Lower lobe of right lung (tissue), 2 donors: ENCODE measurements at places on chromosomes 11 and 22. TPM values are rescaled to one million over a fixed set of nuclear protein-coding genes. Genes with fewer than 3 reads are reported as not detected.
A peak's percentile ranks its signal among the peaks of the same experiment; 100 is the strongest.

- DNase-seq, result no peak
Measured at GRCh38 chr11:36345084-36345511, 49.0 kb downstream of the PRR5L start.

DNA sequence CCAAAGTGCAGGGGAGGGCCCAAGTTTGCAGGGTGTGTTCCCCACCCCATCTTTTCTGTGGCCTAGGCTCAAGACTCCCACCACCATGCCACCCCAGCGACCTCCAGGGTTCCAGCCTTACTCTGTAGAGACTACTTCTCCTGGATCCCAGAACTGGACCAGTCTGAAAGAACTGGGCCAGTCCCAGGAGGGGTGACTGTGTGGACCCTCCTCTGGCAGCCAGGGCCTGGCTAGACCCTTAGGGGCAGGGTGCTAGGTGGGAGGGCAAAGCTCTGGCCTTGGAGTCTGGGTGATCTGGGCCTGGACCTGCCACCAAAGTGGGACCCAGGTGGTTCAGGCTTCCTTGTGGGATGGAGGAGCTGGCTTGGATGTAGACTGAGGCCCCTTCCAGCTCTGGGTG lies 41.8 kb upstream of the ACCSL start:
- no peak for DNase-seq

DNA sequence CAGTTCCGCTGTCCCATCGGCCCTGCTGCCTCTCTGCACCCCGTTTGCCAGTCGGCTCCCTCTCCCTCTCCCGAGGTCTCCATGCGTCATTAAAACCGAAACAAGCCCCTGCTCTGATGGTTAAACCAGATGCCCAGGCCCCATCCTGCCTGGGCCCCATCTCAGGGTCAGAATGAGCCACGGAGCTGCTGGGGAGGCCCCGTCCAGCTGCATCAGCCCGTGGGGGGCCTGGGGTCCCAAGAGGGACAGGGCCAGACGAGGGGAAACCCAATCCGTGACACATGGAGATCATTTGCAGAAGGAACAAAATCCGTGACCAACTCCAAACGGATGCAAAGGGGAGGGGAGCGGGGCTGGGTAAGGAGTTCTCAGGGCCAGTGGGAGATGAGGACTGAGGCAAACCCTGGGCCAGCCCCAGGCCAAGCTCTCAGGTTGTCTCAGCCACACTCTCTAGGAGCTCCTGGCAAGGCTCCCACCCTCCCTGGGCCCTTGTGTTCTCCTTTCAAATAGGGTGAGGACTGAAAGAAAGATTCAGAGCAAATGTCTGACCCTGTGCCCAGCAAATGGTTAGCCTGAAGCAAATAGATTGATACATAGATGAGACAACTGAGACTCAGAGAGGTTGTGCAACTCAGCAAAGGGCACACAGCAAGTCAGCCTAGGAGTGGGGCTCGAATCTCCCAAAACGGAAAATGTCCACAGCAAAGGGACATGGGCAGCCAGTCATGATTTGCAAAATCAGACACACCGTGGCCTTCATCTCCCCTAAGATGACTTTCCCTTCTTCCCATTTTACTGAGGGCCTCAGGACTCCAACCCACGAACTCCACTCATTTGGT lies 162.1 kb downstream of the MN1 start:
- DNase-seq, result no peak

GRCh38 chr11:121123496-121124069 lies 22.5 kb downstream of the TECTA start:
- no peak for DNase-seq

- DNase-seq, result no peak
Measured at GRCh38 chr11:109423466-109424190, 1.6 kb downstream of the C11orf87 start.

- no peak for DNase-seq
Measured at GRCh38 chr11:35938231-35938630, 5.6 kb upstream of the LDLRAD3 start.

GRCh38 chr11:105960252-105961245 lies 61.5 kb downstream of the MSANTD4 start:
- DNase-seq, result no peak

GRCh38 chr11:15750535-15751308 lies 605.6 kb downstream of the SOX6 start:
- no peak for DNase-seq

- no peak for DNase-seq
Measured at GRCh38 chr22:38837414-38837928, 6.4 kb downstream of the NPTXR start.

DNA sequence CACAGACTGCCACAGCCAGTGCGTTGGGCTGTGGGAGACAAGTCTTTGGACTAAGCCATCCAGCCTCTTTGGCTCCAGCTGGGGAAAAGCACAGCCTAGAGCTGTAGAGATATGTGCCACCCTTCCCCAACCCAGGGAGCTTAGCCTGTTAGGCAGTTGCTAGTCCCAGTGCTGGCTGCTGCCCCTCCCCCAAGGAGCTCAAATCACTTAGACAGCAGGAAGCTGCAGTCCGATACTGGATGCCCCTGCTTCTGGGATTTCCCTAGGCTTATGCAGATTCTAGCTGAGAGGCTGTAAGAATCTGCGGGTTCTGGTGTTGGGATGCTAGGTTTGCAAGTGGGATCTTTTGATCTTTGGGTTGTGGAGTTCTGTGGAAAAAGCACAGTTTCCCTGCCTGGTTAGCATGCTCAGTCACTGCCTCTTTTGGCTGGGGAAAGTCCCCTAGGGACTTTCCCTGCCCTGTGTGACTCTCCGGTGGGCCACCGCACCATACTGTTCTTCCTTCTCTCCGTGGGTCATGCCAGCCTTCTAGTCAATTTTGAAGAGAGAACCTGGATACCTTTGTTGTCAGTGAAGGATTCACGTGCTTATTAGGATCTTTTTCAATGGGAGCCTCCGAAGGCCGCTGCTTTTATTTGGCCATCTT lies 792.0 kb downstream of the KCNA4 start:
- DNase-seq, result no peak

GRCh38 chr11:77407613-77408012 lies 66.3 kb downstream of the PAK1 start:
- DNase-seq, result no peak

- peak; percentile 50 for DNase-seq
Measured at GRCh38 chr11:520428-521176, 13.6 kb upstream of the RNH1 start.

DNA sequence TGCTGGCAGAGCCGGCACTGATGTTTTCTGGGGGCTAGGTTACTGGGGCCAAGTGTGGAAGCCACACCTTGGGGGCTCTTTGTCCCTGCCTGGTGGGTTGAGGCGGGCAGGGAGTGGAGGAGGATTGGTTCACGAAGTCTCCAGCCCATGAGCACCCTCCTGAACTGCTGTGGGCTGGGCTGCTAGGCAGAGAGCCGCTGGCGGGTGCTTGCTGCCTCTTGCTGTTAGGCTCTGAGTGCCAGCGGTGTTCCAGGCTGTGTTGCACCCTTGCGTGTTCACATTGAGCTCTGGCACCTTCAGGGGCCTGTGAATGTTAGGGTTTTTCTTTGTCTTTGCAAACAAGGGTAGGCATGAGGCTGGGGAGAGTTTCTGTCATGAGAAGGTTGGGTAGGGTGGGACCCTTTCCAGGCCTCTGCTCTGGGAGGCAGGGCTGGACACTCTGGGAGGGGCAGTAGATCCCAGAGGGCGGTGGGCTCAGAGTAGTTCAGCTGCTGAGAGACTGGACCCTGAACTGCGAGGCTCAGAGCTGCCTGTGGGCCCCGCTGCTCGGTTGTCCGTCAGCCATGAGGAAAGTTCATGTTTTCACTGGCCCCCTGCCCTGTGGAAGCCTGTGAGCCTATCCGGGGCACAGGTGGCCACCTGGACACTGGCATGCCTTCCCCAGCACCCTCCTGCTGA lies 24.0 kb upstream of the TMEM191C start:
- DNase-seq, result peak; percentile 41

GRCh38 chr11:58525037-58525614 lies 17.2 kb upstream of the OR5B21 start:
- no peak for DNase-seq

DNA sequence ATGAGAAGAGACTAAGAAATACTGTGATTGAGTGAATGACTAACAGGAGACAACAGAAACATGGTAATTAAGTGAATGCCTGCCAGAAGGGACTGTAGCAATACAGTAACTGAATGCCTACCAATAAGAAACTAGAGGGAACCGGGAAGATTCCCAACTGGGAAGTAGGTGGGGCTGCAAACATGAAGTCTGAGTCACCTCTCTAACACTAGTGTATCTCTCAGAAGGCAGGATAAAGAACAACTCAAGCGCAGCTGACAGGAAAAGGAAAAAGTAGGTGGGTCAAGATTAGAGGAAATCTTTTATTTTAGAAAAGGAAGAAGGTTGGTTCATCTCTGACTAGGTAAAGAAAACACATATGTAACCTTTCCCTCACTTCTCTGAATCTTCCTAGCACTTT lies 14.0 kb downstream of the C11orf42 start:
- DNase-seq, result no peak

GRCh38 chr11:6962673-6963072 lies 36.4 kb downstream of the ZNF215 start:
- DNase-seq, result no peak

- no peak for DNase-seq
Measured at GRCh38 chr11:75270896-75271418, 30.4 kb downstream of the TPBGL start.

The CDK2AP2 gene
- 79.7 TPM for total RNA-seq

The ART1 gene
- total RNA-seq, result 1.0 TPM

The SCUBE1 gene
- 16.6 TPM for total RNA-seq

The HBE1 gene
- not detected for total RNA-seq

The A4GALT gene
- 19.4 TPM for total RNA-seq

The SCGB1D2 gene
- total RNA-seq, result not detected

The SCGB2A2 gene
- total RNA-seq, result not detected

The FAM180B gene
- 0.53 TPM for total RNA-seq

The TMA7B gene
- total RNA-seq, result 1.4 TPM

The LRRC4C gene
- total RNA-seq, result 0.86 TPM

The DHCR7 gene
- total RNA-seq, result 64.2 TPM

The GSTP1 gene
- total RNA-seq, result 677 TPM

The LRRC74B gene
- total RNA-seq, result 3.6 TPM

The OR52B4 gene
- not detected for total RNA-seq

The OR51D1 gene
- not detected for total RNA-seq
